ENCODE measurements at places on chromosomes 16 and 17.

- no peak for DNase-seq
Observed at GRCh38 chr16:54236773-54237172, 49.8 kb downstream of the IRX3 start.

- no peak for DNase-seq
Observed at GRCh38 chr16:79211586-79211985, 389.0 kb downstream of the MAF start.

DNA sequence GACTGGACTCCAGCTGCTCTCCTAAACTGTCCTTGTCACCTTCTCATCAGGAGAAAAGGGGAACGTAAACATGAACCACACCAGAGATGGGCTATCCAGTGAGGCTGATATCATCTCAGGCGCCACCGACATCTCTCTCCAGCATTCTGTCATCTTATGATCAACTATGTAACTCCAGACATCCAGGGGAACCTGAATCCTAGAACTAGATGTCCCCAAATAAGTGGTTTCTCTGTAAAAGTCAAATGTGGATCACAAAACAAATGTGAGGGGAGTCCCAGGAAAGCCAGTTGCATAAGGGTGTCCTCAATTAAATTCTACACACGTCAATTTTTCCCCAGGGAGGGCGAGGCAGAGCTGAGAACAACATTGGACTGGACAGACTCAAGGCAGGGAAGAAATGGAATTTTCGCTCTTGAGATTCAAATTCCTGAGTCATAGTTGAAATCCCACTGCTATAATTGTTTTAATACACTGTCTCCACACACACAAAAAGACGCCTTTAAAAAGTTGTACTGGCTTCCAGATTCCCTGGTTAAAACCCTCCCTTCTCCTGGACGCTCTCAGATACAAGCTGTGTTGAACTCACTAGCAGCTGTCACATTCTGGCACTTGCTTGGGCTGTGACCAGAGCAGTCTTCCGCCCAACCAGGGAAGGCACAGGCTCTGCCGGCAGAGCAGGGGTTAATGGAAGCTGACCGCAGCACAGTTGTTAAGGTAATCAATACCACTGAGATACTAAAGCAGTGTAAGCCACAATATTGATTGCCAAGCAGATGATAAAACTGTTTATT, 62.6 kb downstream of the ZFHX3 start:
- no peak for DNase-seq

DNA sequence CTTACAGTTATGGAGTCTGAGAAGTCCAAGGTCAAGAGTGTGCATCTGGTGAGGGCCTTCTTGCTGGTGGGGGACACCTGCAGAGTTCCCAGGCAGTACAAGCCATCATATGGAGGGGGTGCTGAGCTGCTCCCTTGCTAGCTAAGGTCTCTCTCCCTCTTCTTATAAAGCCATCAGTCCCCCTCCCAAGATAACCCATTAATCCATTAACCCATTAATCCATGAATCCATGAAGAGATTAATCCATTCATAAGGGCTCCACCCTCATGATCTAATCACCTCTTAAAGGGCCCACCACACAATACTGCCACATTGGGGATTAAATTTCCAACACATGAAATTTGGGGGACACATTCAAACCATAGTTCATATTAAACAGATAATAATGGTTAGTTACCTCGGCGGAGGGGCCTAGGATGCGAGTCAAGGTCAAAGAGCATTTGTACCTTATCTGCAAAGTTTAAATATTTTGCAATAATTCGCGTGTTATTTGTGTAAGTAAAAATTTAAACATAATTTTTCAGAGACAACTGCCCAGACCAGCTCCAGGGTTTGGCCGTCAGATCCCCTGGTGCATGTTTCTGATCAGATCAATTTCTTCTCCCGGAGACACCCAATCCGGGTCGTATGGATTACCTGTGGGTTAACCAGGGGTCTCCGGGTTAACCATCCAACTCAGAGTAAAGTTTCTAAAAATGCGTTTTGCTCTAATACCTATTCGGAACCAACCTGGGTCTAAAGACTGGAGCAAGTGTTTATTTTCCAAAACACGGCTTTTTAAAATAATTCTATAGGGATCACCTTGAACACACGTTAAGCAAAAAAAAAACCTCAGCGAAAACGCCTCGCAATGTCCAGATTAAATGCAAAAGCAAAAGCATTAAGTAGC, 740 bp upstream of the POLR3E start:
- no peak for DNase-seq

- no peak for DNase-seq
Observed at GRCh38 chr16:53893731-53894435, 189.9 kb downstream of the FTO start.

DNA sequence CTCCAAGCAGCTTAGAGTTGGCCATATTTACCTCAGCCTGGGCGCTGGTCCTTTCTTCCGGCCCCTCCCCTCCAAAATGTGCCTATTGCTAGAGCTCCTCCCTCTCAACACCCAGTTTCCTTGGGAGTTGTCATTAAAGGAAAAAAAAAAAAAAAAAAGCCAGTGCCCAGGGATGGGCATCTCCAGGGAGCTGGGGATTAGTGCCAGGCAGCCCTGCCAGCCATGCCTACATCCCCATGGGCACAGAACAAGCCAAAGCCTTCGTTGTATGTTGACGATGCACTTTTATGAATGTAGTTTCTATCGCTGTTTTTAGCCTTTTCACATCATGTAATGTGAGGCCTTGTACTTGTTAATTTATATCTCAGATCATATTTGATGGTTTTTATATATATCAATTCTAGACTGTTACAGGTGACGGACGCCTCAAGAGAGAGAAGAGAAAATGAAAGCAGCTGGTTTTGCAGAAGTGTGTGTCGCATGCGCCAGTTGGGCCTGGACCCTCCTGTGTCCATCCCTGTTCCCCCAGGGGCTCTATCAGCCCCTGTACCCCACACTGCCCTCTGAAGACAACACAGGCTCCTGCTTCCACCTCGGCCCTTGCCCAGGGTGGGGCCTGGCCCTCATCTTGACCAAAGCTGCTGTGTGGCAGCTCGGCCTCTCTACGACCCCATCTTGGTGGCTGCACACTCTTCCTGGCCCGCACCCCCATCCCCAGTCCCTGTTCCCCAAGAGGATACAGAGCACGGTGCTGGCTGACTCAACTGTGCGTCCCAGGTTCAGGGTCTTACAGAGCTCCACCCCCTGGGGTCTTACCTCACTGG, 4.8 kb downstream of the LIMD2 start:
- DNase-seq = no peak

DNA sequence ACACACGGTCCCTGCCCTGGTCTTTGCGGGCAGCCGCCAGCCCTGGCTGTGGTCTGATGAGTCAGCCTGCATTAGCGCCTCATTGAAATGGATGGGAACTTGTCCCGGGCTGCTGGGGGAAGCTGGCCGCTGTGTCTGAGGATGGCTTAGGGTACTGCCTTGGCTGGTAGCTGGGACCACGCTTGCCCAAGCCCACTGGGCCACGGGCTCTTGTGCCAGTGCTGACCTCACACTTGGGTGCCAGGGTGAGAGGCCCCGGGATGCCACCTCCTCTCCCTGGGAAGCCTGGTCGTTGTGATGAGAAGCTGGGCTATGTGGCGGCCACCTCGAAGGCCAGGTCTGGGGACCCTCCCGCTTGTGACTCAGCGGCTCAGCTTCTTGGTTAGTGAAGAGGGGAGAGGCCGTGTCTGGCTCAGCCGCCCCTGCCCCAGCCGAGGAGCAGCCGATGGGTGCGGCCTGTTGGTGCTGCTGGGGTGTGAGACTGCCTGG, 10.7 kb downstream of the CACNA1H start:
- DNase-seq = no peak

DNA sequence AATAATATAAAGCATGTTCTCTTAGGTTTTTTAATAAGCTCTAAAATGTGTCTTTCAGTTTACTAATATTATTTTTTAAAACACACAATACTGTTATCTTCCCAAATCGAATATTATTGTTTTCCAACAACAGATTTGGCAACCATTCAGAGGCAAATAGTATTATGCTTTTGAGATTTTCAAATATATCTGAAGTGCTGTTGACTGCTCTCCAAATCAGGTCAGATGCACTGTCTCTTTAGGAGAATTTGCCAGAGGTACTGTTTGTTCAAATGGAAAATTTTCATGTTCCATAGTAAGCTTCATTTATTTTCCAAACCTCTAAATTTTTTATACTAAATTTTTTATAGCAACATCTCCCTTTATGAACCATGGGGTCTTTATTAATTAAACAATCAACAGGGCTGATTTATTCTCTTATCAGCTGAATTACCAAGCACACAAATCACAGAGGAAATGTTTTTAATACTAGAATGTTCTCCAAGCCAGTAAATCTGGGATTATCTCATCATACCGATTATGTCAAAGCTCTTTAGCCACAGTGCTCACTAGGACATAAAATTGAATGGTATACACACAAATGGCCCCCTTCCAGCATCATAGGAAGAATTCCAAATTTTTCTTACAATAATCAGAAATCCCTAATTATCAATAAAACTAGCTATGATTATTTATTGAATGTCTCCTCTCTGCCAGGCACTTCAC, 108.8 kb upstream of the HLF start:
- DNase-seq = no peak

DNA sequence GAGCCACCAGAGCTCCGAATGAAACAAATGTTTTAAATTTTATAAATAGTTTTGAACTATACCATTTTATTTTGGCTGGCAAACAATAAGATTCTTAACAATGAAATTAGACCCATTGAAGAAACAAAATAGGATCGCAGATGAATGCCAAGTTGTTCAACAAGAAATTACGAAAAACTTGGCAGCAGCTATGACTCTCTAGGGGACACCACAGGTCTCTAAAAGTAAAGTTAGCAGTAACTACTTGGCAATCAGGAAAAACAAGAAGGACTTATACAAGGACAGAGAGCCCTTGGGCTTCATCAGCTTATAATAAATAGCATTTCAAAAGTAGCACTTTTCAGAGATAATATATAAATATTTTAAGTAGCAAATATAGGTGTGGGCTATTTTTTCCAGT, 603.8 kb upstream of the PSMD7 start:
- no peak for DNase-seq

- peak; percentile 70 for DNase-seq
Observed at GRCh38 chr17:82019690-82020571, 2.7 kb downstream of the CENPX start.

DNA sequence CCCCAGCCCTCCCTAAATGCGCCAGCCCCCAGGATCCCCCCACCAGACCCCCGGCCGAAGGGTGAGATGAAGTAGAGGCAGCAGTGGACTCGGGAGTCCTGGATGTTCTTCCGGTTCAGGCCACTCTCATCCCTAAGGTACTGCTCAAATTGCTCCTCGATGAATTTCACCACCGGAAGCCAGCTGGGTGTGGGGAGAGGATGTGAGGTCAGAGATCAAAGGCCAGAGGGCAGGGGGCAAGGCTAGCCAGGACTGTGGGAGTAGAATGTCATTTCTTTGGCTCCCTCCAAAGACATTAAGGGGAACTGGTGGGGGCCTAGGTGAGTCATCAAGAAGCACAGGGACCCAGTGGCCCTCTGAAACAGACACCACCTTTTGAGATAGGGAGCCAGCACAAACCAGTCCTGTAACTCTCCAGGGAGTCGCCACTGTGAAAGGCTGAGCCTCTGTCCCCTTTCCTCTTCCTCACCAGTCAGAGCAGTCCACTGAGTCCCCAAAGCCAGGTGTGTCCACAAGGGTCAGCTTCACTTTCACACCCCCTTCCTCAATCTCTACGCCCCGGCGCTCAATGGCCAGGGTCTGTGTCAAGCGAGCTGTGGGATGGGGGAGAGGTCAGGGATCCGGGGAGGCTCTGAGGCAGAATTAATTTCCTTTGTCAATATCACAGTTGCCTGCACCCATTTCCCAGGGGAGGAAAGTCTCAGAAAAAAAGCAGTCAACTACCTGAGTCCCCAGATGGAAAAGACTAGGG, 895 bp downstream of the SEPTIN1 start:
- DNase-seq = no peak

DNA sequence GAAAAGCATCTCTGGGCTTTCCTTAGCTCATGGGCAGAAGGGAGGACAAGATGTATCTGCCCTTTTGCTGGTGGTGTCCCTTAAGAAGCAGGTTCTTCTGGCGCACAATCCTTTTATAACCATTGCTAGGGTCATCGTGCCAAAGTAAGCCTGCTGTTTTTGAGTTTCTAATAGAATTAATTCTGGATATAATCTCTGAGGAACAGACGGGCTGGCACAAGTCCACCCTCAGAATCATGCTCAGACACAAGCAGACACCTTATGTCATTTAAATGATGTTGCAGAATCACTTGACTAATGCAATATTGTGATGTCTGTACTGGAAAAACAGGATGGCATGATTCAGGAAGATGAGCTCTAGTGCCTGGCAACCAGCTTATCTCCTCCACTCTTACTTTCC, 18.8 kb upstream of the MMD start:
- no peak for DNase-seq

DNA sequence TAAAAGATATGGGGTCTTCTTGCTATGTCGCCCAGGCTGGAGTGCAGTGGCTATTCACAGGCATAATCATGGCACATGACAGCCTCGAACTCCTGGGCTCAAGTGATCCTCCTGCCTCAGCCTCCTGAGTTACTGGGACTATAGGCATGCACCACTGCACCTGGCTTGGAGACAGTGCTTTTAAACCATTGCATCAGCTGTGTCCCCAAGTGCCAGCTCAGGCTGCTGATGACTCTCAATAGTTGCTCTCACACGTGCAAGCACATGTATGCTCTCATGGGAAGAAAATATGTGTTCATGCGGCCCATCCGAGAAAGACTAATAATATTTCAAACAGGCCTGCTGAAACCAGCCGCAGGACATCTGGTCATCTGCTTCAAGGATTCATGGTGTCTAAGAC, 8.8 kb downstream of the CCL16 start:
- no peak for DNase-seq

DNA sequence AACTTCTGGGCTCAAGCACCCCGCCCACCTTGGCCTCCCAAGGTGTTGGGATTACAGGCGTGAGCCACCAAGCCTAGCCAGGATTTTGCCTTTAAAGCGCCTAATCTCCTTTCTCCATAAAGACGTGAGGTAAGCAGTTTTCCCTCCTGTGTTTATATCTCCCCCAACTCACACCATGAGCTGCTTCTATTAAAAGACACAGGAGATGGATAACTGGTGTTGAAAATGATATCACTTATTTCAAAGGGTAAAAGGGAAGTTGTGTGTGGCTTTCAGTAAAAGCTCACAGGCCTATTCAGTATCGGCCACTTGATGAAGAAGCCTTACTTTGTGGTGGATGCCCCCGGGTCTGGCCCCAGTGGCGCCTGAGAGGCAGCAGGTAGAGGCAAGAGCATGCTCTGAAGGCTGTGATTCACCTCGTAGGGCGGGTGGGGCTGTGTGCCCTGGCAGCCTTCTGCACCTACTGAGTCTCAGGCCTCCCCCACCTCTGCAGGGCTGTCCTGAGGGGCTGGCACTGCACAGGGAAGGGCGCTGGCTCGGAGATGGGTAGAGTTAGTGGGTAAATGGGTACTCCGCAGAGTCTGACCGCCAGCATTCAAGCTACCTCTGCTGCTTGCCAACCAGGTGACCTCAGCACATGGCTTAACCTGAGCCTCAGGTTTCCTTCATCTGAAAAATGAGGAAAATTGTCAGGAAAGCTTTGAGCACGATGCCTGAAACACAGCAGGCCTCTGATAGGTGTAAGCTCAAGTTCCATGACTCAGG, 146.8 kb downstream of the CLEC16A start:
- peak; percentile 81 for DNase-seq

- no peak for DNase-seq
Observed at GRCh38 chr16:14600164-14600563, 29.9 kb downstream of the PARN start.

Data from stimulated activated CD4-positive, alpha-beta T cell treated with anti-CD3 and anti-CD28 coated beads, Interleukin-1b, Interleukin-23, amount 100 ng/mL, for 48 hours (primary cell).